Cerebellum (tissue), 4 donors: ENCODE measurements at places on chromosomes 6 and 20.

- DNase-seq: no peak
These were observed 4.4 kb upstream of the STX16 start for GRCh38 chr20:58646703-58647102.

GRCh38 chr6:136790411-136791295 lies 1.6 kb downstream of the MAP3K5 start:
- DNase-seq: no peak

- no peak for DNase-seq
These were observed 106.9 kb downstream of the RNGTT start for GRCh38 chr6:88856566-88856965.

GRCh38 chr6:75263401-75263750 lies 19.8 kb upstream of the COX7A2 start:
- DNase-seq: no peak

GRCh38 chr6:89993411-89993810 lies 99.1 kb downstream of the GJA10 start:
- no peak for DNase-seq

- DNase-seq: no peak
These were observed 103.2 kb downstream of the TOX2 start for GRCh38 chr20:44017905-44018258.

- DNase-seq: no peak
These were observed 626.0 kb downstream of the RNF144B start for GRCh38 chr6:19013026-19013705.

DNA sequence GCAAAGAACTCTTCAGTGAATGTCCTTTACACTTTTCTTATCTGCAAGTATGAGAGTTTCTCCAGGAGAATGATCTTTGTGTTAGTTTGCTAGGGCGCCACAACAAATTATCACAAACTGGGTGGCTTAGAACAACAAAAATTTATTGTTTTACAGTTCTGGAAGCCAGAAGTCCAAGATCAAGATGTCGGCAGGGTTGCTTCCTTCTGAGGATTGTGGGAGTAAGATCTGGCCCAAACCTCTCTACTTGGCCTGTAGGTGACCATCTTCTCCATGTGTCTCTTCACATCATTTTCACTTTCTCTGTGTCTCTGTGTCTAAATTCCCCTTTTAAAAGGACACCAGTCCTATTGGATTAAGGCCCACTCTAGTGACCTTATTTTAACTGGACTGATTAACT lies 103.0 kb downstream of the ADTRP start:
- no peak for DNase-seq

DNA sequence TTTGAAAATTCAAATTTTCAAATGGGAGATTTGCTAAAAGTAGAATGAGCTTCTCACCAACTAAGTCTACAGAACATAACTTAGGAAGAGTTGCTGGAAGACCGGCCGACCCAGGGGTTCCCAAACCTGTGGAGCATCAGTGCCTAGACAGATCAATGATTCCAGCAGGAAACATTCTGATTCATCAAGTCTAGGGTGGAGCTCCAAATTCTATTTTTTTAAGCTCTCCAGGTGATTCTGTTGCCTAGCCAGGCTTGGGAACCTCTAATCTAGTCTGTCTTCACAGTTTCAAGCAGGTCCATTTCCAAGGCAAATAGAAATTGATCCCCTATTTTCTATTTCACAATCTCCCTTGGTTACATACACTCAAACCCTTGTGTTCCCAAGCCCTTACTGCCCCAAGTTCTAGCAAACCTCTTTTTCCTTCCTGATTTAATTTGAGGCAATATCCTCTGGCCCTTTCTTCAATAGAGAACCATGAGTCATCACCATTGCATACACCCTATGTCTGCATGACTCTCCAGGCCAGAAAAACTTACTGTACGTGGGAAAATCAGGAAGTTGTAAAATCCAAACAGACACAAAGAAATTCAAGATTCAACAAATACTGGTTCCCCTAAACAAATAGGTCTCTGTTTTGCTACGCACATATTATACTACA lies 8.9 kb downstream of the ATXN1 start:
- DNase-seq: no peak

GRCh38 chr20:11919581-11919980 lies 1.9 kb downstream of the BTBD3 start:
- DNase-seq: no peak

DNA sequence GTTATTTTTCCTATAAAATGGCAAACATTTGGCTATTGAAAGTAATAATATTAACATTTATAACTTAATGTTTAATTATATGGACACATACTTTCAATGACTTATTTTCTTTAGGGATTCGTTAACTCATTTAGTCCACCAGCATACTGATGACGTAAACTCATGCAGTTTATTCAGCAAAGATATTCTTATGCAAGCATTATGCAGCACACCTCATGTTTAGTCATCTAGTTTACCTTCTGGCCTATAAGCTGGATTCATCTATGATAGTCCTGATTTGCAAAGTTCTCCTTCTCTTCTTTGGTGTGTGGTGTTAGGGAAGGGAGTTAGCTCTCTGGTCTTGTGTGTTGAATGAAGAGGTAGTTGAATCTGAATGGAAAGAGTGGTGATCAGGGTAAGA lies 60.0 kb downstream of the OR2J2 start:
- no peak for DNase-seq

DNA sequence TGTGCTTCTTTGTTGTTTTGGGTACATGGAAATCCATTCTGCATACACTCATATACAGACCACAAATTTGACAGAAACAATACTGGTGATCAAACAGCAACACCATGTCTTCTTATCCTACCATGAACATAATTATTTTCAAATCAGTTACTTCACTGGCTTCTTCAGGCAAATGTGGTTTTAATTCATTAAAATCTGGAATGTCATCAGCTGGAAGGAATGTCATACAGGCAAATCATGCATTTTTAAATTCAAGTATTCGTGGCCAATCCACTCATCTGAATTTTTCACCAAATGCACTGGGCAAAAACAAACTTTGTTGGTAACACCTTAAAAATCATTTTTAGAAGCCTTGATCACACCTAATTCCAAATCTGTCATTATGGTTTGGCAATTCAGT lies 59.3 kb downstream of the KIF6 start:
- DNase-seq: no peak

DNA sequence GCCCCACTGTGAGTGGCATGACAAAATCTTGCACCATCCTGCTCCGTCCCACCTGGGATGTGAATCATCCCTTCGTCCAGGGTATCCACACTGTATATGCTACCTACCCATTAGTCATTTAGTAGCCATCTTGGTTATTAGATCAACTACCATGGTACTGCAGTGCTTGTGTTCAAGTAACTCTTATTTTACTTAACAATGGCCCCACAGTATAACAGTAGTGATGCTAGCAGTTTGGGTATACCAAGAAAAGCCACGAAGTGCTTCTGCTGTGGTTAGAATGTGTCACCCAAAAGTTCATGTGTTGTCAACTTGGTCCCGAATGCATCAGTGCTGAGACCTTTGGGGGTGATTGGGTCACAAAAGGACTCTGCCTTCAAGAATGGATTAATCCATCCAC lies 11.7 kb downstream of the OSER1 start:
- DNase-seq: no peak

GRCh38 chr6:166575205-166575604 lies 11.3 kb downstream of the RAMACL start:
- DNase-seq: peak; percentile 79

GRCh38 chr20:17635332-17636244 lies 46.5 kb downstream of the RRBP1 start:
- DNase-seq: no peak

DNA sequence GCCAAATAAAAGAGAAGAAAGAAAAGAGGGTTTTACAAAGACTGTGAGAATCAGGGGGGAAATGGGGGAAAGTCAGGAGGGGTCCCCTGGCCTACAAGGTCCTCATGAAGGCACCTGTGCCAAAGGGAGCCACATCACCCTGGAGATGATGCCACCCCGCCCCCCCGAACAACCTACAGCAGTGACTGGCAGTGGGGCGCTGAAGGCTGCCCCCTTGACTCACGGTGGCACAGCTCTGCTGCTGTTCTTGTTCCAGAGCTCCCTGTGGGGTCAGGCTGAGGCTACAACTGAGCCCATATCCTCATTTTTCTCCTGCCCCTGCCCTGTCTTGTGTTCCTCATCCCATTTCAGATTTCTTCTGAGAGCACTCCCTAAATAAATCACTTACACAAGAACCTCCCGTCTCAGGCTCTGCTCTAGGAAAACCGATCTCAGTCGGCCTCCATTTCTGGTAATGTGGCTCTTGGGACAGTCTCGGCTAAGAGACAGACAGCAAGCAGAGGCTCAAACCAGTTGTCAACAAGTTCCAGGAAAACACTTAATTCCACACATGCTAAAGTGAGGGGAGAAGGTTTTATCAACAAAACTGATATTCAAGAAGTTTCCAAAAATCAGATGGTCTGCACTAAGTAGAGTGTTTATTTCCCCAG lies 105.7 kb downstream of the SNAP25 start:
- DNase-seq: no peak

- no peak for DNase-seq
These were observed 109.1 kb downstream of the SASH1 start for GRCh38 chr6:148451690-148452089.

DNA sequence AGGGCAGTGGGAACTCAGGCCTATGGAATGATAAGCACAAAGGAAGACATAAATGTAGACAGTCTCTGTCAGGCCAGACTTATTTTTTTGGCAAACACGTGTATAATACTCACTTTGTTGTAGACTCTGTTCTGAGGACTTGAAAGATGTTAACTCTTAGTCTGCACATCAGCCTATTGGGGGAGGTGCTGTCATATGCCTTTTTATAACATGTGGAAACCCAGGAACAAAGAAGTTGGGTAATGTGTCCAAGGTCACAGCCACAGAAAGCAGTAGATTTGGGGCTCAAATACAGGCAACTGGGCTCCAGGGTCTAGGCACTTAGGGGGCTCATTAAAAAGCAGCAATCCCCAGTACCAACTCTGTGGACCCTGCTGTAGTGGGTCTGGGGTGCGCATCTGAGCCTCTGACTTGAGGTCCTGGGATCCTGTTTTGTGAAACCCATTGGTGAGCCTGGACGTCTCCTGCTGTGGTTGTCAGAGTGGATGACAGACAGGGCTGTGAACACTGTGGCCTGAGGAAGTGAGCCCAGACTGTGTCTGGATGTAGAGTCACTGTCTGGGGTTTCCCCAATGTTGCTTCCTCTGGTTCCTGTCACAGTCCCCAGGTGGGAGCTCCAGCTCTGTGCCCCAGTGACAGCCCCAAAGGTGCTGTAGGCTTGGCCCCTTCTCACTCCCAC lies 50.0 kb downstream of the CDH26 start:
- no peak for DNase-seq

- DNase-seq: no peak
These were observed 24.6 kb downstream of the SPATA2 start for GRCh38 chr20:49890471-49891361.

DNA sequence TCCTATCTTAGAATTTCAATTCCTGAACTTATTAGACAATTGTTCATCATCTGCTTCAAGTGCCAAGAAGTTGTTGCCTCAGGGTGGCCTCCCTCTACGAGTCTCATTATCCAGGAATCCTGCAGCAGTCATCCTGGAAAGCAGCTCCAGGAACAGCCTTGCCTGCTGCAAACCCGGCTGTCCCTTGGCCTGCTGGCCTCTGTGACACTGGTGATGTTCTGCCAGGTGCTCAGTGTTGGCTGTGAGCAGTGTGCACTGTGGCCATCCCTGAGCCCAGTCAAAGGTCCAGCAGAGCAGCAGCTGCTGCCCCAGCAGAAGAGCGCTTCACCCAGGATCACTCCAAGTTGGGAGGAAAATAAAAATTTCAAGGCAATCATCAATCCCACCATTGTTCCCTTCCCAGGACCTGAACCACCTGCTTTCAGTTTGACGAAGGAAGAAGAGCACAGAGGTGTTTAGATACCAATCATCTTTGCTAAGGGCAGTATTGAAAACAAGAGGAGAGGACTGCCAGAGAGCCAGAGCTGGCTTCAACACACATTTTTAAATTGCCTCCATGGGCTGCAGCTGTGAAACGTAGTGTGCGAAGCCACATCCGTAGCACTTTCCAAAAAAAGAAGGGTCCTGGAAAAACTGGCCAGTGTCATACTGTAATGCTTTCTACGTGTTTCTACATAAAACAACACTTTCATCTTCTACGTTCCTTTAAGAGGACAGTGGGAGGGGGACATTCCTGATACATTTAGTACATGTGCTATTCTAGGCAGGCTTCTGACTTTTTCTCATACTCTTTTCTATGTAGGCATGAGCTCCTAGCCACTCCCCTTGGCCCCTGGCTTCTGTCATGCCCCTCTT lies 7.2 kb upstream of the FAM50B start:
- no peak for DNase-seq

- DNase-seq: peak; percentile 54
These were observed 501.4 kb downstream of the BCKDHB start for GRCh38 chr6:80607811-80608391.

- DNase-seq: no peak
These were observed 70.7 kb upstream of the BEND3 start for GRCh38 chr6:107186047-107186446.

DNA sequence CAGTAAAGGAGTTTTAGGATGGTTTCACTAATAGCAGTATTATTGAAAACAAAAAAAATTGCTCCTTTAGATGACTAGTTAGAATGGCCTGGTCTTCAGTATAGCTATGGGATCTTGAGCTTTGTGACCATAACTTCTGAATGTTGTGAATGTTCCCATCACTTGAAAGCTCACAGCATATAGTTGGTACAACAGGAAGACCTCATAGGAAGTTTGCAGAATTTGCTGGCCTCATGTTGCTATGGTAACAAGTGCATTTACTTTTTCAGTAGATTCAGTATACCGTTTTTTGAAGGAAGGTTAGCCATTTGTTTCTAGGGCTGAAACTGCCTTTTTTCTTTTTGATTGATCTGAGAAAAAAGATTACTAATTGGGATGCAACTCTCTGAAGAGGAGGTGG lies 8.3 kb downstream of the PHF3 start:
- no peak for DNase-seq

- DNase-seq: no peak
These were observed 8.2 kb upstream of the RPS6KA2 start for GRCh38 chr6:166635013-166635970.

DNA sequence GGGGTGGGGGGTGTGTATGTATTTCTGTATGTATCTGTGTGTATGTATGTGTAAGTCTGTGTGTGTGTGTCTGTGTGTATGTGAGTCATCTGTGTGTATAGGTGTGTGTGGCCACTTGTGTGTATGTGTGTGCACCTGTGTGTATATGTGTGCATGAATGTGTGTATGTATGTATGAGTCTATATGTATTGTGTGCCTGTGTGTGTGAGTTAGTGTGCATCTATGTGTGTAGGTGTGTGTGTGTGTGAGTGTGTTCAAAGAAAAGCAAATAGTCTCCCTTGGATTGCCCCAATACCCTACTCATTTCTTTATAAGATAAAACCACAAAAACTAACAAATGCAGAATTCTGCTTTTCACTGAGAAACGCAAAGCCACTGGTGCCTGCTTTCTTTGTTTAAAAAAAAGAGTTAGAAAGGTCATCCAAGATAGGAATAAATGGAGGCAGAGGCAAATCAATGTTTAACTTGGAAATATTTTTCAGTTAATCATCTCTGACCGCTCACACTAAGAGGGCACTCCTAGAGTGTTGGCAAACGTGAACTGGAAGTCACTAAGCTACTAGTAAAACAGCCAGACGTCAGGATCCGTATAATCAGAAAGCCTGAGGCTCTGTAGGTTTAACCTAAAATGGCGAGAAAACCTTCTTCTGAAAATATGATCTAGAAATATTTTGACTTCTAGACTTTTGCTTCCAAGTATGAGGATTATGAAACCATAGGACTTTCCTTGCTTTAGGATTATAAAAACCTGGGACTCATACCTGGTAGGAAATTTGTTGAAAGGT lies 37.4 kb upstream of the JAG1 start:
- no peak for DNase-seq

- no peak for DNase-seq
These were observed 159.8 kb downstream of the NRN1 start for GRCh38 chr6:5846889-5847288.

GRCh38 chr6:21992178-21992967 lies 304.5 kb downstream of the PRL start:
- no peak for DNase-seq
